ENCODE measurements at places on chromosomes 2 and 18.
A peak's percentile ranks its signal among the peaks of the same experiment; 100 is the strongest.

GRCh38 chr2:105373344-105373781 is 25.5 kb downstream of the FHL2 start:
- no peak for DNase-seq

GRCh38 chr18:62128157-62128556 is 58.7 kb downstream of the PIGN start:
- no peak for DNase-seq

GRCh38 chr2:205627085-205627484 is 55.2 kb upstream of the NRP2 start:
- DNase-seq = no peak

DNA sequence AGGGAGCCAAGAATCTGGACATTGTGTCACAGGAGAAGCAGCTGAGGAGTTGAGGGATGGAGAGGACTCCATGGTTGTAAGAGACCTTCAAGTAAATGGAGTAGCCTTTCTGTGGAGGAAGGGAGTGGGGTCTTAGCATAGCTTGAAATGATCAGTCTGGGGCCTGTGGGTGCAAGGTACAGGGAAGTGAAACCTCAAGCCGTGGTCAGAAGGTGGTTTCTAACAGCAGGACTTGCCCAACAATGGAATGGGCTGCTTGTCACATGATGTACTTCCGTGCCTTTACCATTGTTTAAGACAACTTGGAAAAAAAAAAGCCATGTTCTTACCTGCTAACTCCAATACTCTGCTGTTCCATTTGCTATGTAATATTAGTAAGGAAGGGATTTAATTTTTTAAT is 140.7 kb downstream of the LDLRAD4 start:
- DNase-seq = no peak

- DNase-seq = no peak
Measured at GRCh38 chr18:24189664-24190346, 50.9 kb downstream of the CABYR start.

- DNase-seq = no peak
Measured at GRCh38 chr18:46264255-46264654, 160.1 kb downstream of the HAUS1 start.

DNA sequence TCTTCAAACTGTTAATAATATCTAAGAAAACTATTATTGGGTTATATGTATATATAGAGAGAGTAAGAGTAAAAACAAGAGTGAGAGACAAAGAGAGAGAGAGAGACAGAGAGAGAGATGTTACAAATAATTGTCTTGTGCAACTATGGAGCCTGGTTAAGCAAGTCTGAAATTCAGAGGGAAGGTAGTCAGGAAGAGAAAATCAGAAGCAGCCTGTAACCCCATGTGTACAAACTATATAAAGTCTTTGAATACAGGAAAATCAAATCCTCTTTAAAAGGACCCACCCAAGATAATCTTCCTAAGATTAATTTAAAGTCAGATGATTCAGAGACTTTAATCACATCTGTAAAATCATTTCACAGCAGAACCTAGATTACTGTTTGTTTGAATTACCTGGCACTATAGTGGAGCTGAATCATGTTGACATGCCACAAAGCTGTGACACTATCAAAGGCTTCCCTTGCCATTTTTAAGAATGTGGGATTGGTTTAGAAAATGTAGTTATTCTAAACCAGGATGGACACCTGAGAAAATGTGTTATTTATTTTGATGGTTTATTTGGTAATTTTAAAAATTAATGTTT is 301.7 kb upstream of the FSIP2 start:
- no peak for DNase-seq

GRCh38 chr2:33788044-33788443 is 188.9 kb upstream of the FAM98A start:
- no peak for DNase-seq

- DNase-seq = no peak
Measured at GRCh38 chr18:58827428-58827827, 37.2 kb upstream of the ZNF532 start.

GRCh38 chr18:29556070-29556469 is 1379.1 kb upstream of the CDH2 start:
- DNase-seq = no peak

DNA sequence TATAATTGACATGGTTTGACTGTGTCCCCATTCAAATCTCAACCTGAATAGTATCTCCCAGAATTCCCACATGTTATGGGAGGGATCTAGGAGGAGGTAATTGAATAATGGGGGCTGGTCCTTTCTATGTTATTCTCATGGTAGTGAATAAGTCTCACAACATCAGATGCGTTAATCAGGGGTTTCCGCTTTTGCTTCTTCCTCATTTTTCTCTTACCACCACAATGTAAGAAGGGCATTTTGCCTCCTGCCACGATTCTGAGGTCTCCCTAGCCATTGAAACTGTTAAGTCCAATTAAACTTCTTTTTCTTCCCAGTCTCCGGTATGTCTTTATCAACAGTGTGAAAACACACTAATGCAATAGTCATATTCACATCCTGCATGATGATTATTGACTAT is 1073.3 kb upstream of the CDH2 start:
- DNase-seq = no peak

DNA sequence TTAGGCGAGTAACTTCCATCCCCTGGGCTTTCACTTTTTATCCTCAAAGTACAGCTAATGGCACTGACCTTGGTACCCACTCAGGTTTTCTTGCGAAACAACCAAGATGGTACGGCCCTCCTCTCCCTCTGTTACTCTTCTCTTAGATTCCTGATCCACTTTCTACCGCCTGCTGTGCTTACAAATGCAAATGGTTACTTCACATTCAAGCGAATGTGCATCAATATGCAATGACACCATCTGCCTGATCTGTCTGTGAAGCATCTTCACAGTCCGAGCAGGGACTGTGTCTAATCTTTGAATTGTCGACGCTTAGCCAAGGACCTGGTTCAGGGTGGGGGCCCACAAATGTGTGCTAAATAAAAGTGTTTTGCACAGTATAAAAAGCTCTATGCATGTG is 112.2 kb downstream of the TRIB2 start:
- no peak for DNase-seq

DNA sequence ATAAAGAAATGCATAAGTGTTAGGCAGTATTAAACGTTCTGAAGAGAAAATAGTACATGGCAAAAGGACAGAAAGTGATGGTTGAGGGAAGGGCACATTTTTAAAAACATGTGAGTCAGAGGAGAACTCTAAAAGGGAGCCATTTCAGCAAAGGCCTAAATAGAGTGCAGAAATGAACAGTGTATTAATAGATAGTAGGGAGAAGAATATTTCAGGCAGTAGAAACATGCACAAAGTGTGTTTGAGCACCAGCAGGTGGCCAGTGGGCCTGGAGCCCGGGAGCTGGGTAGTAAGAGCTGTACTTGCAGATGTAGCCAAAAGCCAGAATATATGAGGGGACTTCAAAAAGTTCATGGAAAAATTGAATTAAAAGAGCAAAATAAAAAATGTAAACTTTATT is 288.1 kb upstream of the FIGN start:
- DNase-seq = no peak

- DNase-seq = no peak
Measured at GRCh38 chr2:34368304-34368703, 769.2 kb upstream of the FAM98A start.

DNA sequence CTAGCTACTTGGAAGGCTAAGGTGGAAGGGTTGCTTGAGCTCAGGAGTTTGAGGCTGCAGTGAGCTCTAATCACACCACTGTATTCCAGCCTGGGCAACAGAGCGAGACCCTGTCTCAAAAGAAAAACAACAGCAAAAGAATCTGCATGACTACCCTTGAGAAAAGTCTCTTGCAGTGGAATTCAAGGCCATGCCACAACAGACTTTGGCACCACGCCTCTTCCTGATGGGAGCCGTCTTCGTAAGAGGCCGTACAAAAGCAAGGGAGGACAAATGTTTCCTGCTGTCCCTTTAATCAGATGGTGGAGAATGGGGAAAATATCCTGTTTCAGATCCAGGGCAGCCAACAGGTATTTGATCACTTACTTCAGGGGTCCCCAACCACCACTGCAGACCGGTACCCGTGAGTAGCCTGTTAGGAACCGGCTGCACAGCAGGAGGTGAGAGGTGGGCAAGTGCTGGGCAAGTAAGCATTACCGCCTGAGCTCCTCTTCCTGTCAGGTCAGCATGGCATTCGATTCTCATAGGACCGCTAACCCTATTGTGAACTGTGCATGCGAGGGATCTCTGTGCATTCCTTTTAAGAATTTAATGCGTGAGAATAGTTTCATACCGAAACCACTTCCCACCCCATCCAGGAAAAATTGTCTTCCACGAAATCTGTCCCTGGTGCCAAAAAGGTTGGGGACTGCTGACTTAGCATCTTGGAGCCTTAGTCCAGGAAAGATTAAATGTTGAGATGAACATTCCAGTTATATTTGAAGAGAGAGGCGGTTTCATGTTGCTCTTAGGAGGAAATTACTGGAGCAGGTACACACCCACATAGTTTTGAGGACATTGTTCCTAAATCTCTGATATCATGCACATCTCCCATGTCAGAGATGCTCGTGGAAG is 94.4 kb upstream of the XPO1 start:
- no peak for DNase-seq

- no peak for DNase-seq
Measured at GRCh38 chr2:45899926-45900325, 248.5 kb downstream of the PRKCE start.

- DNase-seq = no peak
Measured at GRCh38 chr2:113770929-113771328, 14.5 kb upstream of the SLC35F5 start.

DNA sequence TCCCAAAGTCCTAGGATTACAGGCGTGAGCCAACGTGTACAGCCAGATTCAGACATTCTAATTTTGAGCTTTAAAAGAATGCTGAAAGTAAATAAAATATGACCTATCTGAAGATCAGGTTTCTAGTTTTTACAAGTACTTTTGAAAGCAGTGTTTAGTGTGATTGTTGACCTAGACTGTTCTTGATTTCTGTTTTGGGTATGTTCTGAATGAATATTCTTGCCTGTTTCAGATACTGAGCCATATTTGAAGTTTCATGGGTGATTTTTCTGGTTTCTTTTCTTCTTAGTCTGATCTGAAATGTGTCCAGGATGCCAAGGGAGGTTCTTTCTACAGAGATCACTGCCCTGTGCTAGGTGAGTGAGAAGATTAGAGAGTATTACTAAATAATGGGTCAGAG is 37.2 kb downstream of the MIB1 start:
- no peak for DNase-seq

DNA sequence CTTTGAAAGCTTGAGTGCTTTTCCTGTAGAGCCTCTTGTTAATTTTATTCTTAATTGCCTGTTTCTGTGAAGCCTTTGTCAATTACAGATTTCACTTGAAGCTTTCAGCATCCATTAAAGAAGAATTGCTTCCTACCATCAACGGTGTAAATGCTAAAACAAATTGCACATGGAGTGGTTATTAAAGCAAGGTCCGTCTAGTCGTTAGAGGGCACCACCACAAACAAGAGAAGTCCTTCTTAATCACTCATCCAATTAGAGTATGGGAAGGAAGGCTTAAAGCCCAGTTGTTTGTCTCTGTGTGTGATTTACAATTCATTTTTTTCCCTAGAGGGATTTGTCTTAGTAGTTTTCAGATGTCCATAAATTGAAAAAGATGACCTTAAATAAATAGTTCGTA is 1.6 kb downstream of the KCNJ3 start:
- DNase-seq = no peak

DNA sequence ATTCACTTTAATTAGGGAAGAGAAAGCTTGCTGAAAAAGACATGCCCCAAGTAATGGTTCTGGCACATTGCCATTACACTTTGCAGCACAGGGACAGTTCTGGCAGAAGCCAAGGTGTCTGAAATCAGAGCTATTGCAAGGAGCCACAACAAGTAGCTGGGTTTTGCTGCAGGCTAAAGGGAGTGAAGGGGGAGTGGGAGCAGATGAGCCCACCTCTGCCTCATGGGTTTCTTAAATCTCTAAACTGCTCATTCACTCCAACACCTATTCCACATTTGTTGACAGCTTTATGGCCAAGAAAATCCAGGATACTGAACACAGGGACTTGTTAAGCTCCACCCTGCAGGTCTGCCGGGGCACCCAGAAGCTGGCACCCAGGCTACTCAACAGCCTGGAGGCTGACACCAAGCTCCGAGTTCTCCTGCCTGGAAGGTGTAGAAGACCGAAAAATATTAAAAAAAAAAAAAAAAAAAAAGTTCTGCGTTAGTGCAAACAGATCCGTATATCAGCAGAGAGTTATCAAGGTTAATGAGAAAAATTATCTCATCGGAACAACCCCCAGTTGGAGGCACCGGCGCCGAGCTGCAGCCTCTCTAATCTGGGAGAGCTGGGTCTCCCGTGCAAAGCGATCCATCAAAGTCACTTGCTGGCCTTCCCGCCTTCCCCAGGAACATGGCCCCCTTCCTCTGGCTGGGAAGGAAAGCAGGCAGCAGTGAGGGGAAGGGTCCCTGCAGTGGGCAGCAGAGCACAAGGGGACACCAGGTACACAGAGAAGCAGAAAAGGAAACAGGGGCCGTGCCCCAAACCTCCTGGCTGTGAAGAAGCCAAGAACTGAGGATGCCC is 123.7 kb downstream of the HNMT start:
- DNase-seq = no peak

DNA sequence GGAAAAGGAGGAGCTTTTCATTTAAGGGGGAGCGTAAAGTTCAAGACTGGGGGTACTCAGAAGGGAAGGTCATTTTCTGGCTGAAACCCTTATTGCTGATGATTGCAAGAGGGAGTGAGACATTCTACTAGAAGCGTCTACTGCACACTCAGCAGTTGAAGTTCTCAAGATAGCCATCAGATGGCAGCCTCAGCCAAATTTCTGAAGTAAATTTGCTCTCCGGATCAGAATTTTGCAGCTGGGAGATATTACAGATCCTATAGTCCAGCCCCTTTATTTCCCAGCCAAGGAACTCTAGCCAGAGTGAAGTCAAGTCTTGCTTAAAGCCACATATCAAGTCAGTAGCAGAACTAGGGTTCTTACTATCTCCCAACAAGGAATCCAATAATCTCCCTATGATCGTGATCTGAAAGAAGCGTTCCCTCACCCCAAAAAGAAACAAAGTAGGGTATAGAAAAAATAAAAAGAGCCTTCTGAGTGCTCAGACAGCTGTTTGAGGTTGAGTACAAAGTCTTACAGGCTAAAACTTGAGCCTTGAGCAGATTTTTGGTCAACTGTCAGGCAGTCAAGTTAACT is 24.0 kb downstream of the RAX start:
- DNase-seq = no peak

DNA sequence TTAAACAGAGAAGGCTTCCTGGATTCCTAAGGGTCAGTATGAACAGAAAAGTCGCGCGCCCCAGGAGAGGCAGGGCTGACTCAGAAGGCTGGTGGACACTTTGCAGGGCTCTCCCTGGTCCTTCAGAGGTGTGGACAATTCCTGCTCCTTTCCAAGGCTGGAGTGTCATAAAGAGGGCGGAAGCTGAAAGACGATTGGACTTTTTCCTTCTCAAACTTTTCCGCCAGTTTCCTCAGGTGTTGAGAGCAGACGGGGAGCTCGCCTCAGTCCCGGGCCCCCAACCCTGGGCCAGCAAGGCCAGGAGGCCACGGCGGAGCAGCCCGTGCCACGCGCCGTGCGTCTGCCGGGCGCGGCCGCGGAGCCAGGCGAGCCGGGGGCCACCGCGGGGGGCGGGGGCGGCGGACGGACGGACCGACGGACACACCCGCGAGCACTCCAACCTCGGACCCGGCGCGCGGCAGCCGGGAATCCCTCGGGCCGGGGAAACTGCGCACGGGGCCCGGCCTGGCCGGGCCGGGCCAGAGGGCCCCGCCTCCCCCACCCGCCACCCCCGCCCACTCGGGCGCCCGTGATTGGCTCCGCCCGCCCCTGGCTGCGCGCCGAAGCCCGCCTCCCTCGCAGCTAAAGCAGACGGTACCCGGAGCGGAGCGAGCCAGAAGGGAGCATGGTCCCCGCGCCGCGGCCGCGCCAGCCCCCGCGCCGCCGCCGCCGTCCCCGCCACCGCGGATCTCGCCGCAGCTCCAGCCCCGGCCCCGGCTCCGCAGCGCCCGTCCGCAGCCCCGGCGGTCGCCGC is at the start of gene KLHL29:
TSS of gene KLHL29 (plus strand) at position 629 of the 793 bp plus-strand sequence. CDS start 177,018 bp downstream, outside the sequence.
- peak; percentile 92 for DNase-seq

- DNase-seq = no peak
Measured at GRCh38 chr2:44135296-44135695, 33.4 kb upstream of the PPM1B start.

All from osteocyte (in vitro differentiated cells).